Stimulated activated CD8-positive, alpha-beta memory T cell treated with anti-CD3 and anti-CD28 coated beads, Interleukin-4, amount 100 ng/mL, for 4 hours (primary cell): ENCODE measurements at places on chromosomes 6 and 20.

GRCh38 chr6:122180132-122180531, 219.3 kb upstream of the HSF2 start:
- no peak for DNase-seq

DNA sequence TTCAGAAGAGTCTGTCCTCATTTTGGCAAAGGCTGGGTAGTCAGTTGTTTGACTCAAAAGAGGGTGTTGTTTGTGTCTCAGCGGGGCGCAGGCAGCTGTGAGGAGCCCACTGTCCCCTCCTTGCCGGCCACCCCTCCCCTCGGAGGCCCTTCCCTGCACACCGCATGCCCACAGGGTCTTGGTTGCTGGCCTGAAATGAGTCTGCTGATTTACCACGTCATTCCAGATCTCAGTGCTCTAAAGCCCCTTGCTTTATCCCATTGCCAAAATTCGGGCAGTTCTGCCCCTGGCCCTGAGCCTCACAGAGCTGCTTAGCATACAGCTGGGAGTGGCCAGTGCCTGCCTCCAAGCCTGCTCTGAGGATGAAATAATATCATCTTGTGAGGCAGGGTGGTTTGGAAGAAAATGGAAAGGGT, 220.7 kb downstream of the UST start:
- no peak for DNase-seq

GRCh38 chr6:97092673-97093305, 168.3 kb downstream of the KLHL32 start:
- no peak for DNase-seq

DNA sequence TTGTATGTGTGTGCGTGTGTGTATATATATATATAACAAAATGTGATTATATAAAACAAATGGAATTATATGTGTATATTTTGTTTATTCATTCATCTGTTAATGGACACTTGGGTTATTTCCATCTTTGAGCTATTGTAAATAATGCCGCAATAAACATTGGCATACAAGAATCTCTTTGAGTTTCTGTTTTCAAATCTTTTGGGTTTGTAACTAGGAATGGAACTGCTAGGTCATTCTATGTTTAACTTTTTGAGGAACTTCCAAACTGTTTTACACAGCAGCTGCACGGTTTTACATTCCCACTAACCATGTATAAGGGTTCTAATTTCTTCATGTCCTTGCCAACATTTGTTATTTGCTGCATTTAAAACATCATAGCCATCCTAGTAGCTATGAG, 39.9 kb upstream of the TGM2 start:
- no peak for DNase-seq

DNA sequence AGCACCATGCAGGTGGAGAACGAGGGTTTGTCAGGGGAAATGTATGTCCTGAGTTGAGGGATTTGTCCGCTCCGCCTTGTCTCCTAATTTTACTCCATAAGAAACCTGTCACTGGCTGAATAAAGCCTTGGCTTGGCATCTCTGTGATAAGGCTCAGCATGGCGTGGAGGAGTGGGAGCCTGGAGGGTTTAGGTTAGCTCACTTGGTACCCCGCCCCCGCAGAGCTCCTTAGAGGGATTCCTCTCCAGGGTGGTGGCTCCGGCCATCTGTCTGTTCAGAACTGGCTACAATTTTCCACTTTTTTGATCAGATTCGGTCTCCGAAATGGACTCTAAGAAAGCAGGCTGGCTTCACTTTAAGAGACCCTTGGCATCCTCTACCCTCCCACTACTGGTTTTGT, 192.2 kb upstream of the SYNDIG1 start:
- no peak for DNase-seq
